ENCODE measurements at places on chromosomes 4 and X. TPM values are rescaled to one million over a fixed set of nuclear protein-coding genes. Genes with fewer than 3 reads are reported as not detected.

- H3K27me3 ChIP-seq: no peaks in the 10 kb centered on the region
- no peak overlapping the region for H3K4me3 ChIP-seq
- no peaks in the 10 kb centered on the region for H3K4me1 ChIP-seq
- no peak for DNase-seq
- H3K36me3 ChIP-seq: no peaks in the 10 kb centered on the region
Observed at GRCh38 chrX:85359051-85359450, 20.4 kb downstream of the POF1B start.

DNA sequence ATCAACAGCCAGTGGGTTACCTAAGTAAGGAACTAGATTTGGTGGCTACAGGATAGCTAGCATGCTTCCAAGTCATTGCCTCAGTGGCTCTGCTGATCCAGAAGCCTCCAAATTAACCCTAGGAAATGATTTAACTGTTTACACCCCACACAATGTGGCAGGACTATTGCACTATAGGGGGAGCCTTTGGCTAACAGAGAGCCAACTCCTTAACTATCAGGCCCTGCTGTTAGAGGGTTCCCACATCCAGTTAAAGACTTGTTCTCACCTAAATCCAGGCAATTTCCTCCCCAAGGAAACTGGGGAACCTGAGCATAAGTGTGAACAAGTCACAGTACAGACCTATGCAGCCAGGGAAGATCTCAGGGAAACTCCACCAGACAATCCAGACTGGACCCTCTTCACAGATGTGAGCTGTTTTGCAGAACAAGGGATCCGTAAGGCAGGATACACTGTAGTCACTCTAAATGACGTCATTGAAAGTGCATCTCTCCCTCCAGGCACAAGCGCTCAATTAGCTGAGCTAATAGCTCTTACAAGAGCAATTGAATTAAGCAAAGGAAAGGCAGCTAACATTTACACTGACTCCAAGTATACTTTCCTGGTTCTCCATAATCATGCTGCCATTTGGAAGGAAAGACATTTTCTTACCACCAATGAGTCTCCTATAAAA, 185.3 kb upstream of the SPOCK3 start:
- no peak overlapping the region for H3K4me3 ChIP-seq
- no peaks in the 10 kb centered on the region for H3K27me3 ChIP-seq
- no peaks in the 10 kb centered on the region for H3K36me3 ChIP-seq
- no peaks in the 10 kb centered on the region for H3K4me1 ChIP-seq
- no peak for DNase-seq
- H3K27ac ChIP-seq: no peak overlapping the region

- DNase-seq: peak; percentile 56
- H3K27me3 ChIP-seq: no peaks in the 10 kb centered on the region
- peaks cover 34% of the 10 kb centered on the region for H3K4me1 ChIP-seq
- H3K4me3 ChIP-seq: no peak overlapping the region
Observed at GRCh38 chrX:43804021-43804420, 78.2 kb downstream of the MAOB start.

- no peaks in the 10 kb centered on the region for H3K36me3 ChIP-seq
- H3K27me3 ChIP-seq: no peaks in the 10 kb centered on the region
- peaks cover 24% of the 10 kb centered on the region for H3K4me1 ChIP-seq
- H3K27ac ChIP-seq: peak overlapping the region; percentile 82
- no peak overlapping the region for H3K4me3 ChIP-seq
Observed at GRCh38 chr4:150236626-150237025, 158.4 kb downstream of the DCLK2 start.

DNA sequence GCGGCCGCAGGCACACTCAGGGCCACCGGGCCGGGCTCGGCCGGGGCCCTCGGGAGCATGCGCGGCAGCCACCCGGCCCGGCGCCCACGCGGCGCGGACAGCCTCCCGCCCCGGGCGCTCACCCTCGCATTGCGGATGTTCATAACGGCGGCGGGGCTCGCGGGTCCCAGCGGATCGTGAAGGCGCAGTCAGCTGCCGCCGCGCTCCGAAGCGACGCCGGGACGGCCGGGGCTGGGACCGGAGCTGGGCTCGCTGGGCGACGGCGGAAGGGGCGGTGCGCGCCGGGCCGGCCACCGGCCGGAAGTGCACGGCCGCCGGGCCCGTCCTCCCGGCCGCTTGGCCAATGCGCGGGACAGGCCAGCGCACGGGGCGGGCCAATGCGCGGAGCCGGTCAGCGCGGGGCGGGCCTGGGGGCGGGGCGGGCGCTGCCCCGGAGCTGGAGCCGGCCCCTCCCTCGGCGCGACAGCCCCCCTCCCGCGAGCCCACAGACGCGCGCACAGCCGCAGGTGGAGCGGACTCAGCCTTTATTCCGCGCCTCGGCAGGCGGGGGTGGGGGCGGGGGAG, at the start of gene NAA10:
Gene NAA10 (minus strand): TSS at position 276 of the 564 bp plus-strand sequence. CDS start 133 bp downstream, at position 143.
- H3K4me3 ChIP-seq: peak within 1 kb of the TSS; percentile 99
- no peak within 1 kb of the TSS for H3K27ac ChIP-seq
- H3K27me3 ChIP-seq: no peaks in the 10 kb centered on the region
- H3K4me1 ChIP-seq: peaks cover 5% of the 10 kb centered on the region
- DNase-seq: peak; percentile 83
- H3K36me3 ChIP-seq: peaks cover 11% of the 10 kb centered on the region

DNA sequence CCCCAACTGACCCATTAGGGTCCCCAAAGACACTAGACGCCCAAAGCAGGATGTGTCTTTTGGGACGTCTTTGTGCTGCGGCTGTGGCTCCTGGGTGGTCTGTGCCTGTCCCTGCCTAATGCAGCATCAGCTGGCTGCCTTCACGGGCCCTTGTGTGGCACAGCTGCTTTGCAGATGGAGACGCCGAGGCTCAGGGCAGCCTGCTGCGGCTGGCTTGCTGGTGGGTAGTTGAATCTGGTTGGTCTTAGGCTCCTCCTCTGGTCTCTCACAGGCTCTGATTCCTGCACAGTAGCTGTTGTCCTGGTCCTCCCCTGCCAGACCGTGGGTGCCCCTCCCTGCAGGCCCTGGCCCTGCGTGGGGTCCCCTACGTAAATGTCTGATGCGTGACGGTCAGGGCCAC, 8.1 kb downstream of the CPZ start:
- H3K4me3 ChIP-seq: no peak overlapping the region
- H3K36me3 ChIP-seq: no peaks in the 10 kb centered on the region
- H3K27ac ChIP-seq: no peak overlapping the region
- no peaks in the 10 kb centered on the region for H3K27me3 ChIP-seq
- H3K4me1 ChIP-seq: no peaks in the 10 kb centered on the region
- DNase-seq: no peak

GRCh38 chr4:141328560-141329173, 108.0 kb downstream of the ZNF330 start:
- peak; percentile 47 for DNase-seq
- no peaks in the 10 kb centered on the region for H3K36me3 ChIP-seq
- H3K4me1 ChIP-seq: peaks cover 38% of the 10 kb centered on the region
- H3K4me3 ChIP-seq: no peak overlapping the region
- H3K27me3 ChIP-seq: no peaks in the 10 kb centered on the region
- peak overlapping the region; percentile 89 for H3K27ac ChIP-seq

- no peak overlapping the region for H3K27ac ChIP-seq
- H3K4me3 ChIP-seq: no peak overlapping the region
- H3K36me3 ChIP-seq: no peaks in the 10 kb centered on the region
- no peak for DNase-seq
Observed at GRCh38 chrX:29872831-29873230, 342.5 kb upstream of the MAGEB2 start.

Gene NOX1
- not detected for total RNA-seq

- no peak overlapping the region for H3K4me3 ChIP-seq
- H3K36me3 ChIP-seq: no peaks in the 10 kb centered on the region
- no peaks in the 10 kb centered on the region for H3K4me1 ChIP-seq
- peak; percentile 61 for DNase-seq
- no peaks in the 10 kb centered on the region for H3K27me3 ChIP-seq
Observed at GRCh38 chr4:105520819-105521790, 31.3 kb upstream of the ARHGEF38 start.

- no peak for DNase-seq
- no peaks in the 10 kb centered on the region for H3K4me1 ChIP-seq
- no peaks in the 10 kb centered on the region for H3K36me3 ChIP-seq
- H3K27me3 ChIP-seq: no peaks in the 10 kb centered on the region
- H3K27ac ChIP-seq: no peak overlapping the region
Observed at GRCh38 chr4:10581022-10581421, 103.5 kb downstream of the CLNK start.

DNA sequence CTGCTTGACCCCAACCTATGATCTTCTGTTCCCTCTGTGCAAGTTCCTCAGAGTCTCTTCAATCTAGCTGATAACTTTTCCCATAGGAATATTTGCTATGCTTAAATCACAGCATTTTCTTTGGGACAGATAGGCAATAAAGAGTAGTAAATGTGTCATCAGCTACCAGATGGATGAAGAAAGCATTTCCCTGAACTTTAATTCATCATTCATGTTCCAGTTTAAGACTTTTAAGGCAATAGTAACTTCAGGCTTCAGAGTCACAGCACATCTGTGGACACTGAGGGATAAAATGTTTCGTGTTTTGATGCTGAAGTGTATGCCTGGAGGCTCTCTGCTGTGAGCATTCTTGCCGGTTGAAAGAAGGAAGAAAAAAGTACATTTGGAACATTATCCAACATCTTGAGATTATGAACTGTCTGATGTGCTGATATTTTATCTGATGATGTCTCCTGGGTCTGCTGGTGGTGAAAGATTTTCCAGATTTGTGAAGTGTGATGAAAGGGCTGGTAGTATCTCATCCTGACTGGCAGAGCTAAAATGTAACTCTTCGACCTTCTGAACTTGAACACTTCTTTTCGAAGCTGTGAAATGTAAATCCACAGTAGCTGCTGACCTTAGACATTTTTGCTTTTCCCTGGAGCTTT, 133.7 kb downstream of the DCLK2 start:
- H3K36me3 ChIP-seq: no peaks in the 10 kb centered on the region
- no peak for DNase-seq
- H3K4me1 ChIP-seq: peaks cover 22% of the 10 kb centered on the region
- no peaks in the 10 kb centered on the region for H3K27me3 ChIP-seq
- no peak overlapping the region for H3K4me3 ChIP-seq
- H3K27ac ChIP-seq: no peak overlapping the region
